PC-3 (cell line): ENCODE measurements at places on chromosomes 6 and 20. TPM values are rescaled to one million over a fixed set of nuclear protein-coding genes. Genes with fewer than 3 reads are reported as not detected.

- DNase-seq, result no peak
These were observed 146.5 kb downstream of the EDN1 start for GRCh38 chr6:12436683-12437082.

DNA sequence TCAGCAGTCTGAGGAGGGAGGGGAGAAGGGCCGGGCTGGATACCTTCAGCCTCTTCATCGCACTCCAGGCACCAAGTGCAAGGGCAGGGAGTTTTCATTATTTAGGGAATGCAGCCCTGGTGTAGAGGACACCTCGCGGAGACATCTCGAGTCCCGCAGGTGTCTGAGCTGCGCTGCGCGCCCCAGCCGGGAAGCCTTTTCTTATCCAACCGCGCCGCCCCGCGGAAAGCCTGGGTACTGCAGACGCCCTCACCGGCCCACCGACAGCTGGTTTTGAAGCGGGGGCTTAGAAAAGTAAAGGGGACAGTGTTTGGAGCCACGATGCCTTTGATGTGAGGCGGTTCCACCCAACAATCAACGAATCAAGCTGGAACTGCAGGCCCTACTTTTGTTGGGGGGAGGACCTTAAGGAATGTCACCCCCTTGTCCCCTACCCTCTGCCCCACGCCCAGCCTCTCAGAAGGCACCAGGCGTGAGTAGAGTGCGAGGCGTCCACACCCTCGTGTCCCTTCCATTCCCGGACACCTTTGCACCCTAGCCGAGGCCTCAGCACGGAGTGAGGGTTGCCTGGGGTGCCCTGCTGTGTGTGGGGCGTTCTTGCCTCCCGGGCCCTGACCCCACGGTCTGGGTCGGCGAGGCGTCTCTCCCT, 8.6 kb downstream of the NKX2-2 start:
- peak; percentile 74 for DNase-seq

GRCh38 chr6:137495703-137496336, 1.6 kb upstream of the OLIG3 start:
- DNase-seq, result no peak

DNA sequence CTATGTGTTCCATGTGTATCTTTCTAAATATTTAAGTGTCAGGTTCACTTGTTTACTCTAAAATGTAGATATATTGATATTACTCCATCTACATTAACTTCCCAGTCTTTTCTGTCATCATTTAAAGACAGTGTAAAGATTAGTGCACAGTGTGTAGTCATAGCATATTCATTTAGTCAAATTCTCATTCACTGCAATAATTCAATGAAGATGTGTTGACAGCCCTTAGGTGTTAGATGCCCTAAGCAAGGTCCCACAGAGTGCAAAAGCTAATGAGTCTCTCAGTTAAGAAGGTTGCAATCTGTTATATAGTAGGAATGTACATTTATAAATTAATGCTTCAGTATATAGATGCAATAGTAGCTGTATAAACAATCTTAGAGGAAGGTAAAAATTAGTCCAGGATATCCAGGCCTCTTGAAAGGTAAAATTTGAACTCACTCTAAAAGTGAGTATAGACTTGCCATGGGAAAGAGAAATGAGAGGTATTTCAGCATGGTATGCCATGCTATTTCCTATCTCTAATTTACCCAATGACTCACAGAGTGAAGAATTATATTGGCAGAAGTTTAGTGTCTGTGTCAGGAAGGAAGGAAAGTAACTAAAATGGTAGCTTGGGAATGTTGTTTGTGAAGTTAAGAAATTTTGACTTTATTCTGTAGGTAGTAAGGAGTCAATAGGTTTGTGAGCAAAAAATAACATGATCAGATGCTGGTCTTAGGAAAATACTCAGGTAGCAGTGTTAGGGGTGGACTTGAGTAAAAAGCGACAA, 969.9 kb upstream of the CITED2 start:
- peak; percentile 65 for DNase-seq

DNA sequence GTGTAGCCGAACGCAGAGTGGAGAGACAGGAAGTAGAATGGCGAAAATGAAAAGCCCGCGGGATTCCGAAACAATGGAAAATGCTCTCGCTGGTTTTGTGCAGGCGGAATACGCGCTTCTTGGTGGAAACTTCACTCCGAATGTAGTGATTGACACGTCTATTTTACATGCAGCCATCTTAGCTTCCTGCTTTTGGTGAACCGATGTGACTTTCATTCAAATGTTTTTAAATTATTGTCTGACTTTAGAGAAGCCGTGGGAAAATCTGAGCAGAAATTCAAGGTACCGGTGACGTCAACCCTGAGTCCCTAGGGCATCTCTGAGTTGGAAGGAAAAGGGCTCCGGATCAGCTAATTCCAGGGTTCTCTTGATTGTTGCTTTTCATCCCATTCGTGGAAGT, 11.4 kb downstream of the GPX5 start:
- no peak for DNase-seq

DNA sequence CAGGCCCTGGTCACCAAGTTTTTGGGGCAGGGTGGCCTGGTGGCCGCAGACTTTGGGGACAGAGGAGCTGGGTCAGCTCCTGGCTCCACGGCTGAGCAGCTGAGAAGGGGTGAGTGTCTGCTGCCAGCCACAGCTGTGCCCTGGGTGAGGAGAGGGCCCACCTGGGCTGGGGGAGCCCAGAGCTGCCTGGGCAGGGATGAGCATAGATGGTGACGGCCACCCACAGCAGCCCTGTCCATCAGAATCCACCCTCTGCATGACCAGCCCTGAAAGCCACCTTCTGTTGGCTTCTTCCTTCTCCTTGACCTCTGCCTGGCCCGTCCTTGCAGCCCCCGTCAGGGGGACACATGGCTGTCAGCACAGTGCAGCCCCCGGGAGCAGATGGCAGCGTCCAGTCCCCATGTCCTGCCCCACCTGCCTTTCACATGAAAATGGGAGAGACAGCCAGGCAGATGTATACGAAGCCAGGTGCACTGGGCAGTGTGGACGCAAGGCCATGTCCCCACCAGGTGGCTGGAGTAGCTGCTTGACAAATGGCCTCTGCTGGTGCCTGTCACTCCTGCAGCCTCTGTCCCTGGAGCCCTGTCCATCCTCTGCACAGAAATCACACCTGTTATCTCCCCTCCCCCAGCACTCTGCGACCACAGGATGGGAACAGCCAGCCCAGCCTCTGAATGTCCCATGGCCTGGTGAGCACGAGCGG, 220.8 kb downstream of the PREX1 start:
- no peak for DNase-seq

DNA sequence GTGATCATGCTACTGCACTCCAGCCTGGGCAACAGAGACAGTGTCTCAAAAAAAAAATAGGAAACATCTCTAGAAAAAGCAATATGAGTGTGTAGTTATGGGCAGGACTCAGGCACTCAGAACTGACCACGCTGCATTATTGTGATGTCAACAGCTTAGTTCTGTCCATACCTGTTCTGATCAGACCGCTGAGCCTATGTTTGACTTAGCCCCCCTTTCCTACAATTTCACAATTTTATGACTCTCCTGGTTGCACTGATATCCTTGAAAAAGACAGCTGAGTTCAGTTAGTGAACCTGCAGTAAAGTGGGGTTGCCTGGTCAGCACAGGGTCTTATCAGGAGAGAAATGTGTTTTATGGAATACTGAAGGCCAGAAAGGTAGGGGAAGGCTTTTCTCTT, 37.8 kb upstream of the PRDM1 start:
- no peak for DNase-seq

- DNase-seq, result peak; percentile 59
These were observed 34.2 kb upstream of the HINT3 start for GRCh38 chr6:125922322-125922860.

DNA sequence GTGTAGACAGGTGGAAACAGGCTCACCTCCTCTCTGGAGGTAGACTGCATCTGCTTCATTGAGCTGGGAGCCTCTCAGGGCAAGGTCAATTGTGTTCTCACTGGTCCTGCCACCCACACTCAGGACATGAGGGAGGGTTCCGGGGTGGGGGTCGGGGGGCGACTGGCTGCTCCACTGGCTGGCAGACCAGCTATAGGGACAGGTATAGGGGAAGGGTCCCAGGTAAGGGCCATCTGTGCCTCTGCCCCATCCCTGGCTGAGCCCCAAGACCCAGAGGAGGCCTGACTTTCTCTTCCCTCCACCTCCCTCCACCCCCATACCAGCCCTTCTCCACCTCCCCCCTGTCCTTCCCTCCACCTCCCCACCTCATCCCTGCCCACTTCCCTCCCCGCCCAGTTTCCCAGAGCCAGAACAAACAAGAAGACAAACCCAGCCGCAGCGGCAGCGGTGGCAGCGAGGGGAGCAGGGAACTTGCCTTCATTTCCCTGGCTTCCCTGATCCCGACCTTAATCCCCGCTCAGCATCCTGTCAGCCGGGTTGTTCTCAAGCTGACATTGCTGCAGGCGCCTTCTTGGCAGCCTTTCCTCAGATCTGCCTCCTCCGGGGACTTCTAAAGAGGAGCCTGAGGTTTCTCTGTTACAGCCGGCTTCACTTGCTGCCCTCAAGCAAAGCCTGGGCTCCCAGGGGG, 18.3 kb upstream of the FOXP4 start:
- peak; percentile 12 for DNase-seq

DNA sequence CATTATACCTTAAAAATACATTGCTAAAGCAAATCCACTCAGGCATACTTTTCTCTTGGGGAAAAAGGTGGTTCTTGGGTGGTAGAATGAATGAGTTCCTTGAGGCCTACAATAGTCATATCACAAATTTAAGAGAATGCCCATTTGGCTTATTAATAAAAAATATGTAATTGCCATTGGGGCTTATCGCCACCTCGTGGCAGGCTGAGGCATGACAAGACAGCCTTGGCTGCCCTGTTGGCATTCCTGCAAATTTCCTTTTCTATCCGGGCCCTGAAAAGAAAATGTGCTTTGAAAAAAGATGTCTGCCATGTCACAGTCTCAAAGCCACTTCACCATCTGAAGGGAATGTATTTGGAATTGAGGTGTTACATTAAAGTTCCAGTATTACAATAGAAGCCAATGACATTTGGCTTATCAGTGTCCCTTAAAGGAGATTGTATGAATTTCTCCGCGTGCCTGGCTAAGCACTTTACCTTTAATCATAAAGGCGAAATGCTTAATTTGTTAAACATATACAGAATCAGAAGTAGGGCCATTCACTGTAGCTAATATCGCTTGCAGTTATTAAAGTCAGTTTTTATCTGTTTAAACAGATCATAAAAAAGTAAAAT, 188.3 kb upstream of the ZFP64 start:
- peak; percentile 71 for DNase-seq

DNA sequence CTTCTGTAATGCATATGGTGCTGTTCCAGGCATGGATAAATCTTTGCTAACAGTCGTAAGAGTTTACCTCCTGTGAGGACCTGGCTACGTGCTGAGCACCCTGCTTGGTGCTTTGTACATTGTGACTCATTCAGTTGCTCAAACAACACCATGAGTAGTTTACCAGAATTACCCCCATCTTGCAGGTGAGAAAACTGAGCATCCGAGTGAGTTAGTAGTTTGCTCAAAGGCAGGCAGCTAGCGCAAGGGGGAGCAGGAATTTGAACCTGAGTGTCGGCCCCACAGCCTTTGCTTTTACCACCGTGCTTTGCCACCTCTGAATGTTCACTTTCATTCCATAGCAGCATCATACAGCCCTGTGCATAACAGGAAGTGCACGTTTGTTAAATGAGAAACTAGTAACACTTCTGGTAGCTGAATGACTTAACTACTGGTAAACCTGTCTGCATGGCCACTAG, 121.9 kb downstream of the MTHFD1L start:
- DNase-seq, result peak; percentile 56

DNA sequence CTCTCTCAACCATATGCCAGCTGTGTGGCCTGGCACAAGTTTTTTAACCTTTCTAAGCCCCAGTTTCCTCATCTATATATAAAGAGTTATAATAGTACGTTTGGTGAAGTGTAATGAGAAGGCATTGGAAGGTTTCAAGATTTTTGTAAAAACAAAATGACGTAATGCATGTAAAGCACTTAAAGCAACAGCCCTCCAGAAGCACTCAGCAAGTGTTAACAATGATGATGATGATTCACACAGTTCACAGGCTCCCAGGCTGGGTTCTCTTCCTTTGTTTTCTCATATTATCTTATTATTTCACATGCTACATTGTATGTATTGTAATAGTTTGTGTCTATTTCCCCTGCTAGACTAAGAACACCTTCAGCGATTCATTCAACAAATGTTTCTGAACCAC, 6.2 kb downstream of the CEP250 start:
- no peak for DNase-seq

DNA sequence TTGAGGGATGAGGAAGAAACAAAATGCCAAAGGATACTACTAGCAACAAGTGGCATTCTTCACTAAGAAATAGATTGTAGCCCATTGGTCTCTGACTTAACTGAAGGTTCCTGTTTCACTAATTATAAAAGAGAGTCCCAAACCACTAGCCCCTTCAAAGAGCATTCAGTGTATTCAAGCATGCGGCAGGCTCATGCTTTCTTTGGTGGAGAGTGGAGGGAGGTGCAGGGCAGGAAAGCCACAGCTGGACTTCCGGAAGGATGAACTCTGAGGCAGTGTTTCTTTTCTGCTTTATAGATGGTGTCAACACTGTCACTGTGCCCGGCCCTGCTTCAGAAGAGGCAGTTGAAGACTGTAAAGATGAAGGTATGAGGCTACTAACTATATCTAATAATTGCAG, 636.1 kb downstream of the KIF16B start:
- DNase-seq, result no peak

GRCh38 chr20:47263080-47263464, 93.4 kb downstream of the ZMYND8 start:
- no peak for DNase-seq

GRCh38 chr6:47787620-47788497, 6.0 kb downstream of the OPN5 start:
- DNase-seq, result peak; percentile 88

GRCh38 chr6:63307581-63308246, 12.1 kb downstream of the LGSN start:
- DNase-seq, result peak; percentile 72

DNA sequence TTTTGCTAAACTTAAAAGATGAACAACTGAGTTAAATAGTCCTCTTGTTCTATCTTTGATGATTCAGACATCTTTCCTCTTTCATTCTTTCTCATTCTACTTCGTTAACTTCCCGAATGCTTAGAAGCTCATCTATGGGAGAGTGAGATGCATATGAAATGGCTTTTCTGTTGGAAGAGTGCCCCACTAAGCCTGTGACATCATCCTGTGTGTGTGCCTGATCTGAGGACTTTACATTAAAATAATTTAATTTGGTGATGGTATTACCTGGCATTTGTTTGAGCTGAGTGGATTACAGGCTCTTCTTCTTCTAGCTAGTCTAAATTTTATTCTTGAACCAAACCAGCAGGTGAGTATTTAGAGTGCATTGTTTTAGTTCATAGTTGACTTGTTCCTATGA, 626.5 kb downstream of the QKI start:
- DNase-seq, result no peak

Gene TTLL9
- not detected in 2 replicates for total RNA-seq

Gene FYN
- 27.6 and 57.4 TPM in 2 replicates for total RNA-seq

Gene HAO1
- 0.33 TPM in 1 of 2 replicates, not detected in the other for total RNA-seq

Gene PRL
- not detected in 2 replicates for total RNA-seq

Gene ADGRG6
- total RNA-seq, result 50.4 and 73.2 TPM in 2 replicates

Gene FOXC1
- 7.3 and 12.0 TPM in 2 replicates for total RNA-seq

Gene PRPH2
- total RNA-seq, result not detected in 2 replicates

Gene SYNJ2
- 21.5 and 24.9 TPM in 2 replicates for total RNA-seq

Gene WFDC13
- total RNA-seq, result not detected in 2 replicates

Gene KCNQ5
- total RNA-seq, result 0.17 TPM in 1 of 2 replicates, not detected in the other

Gene FAM209A
- 0.51 and 0.92 TPM in 2 replicates for total RNA-seq
